ENCODE measurements at places on chromosomes 13 and 19.

DNA sequence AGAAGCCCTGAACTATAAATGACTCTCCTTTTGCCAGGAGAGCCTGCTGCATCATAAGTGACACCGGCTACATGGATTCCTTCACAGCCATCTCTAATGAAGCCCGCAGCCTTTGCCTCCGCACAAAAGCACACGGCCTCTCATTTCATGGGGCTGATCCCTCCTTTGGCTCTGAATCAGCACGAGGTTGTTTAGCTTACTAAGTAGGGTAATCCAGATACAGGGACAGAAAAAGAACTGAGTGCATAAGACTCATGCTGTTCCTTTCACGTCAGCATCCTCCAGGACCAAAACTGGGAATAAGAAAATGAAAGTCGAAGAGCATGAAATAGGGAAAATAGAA lies 136.3 kb downstream of the DCT start:
- DNase-seq = no peak

GRCh38 chr13:64420181-64420580 lies 2810.0 kb downstream of the PCDH9 start:
- DNase-seq = no peak

- peak; percentile 38 for DNase-seq
Measured at GRCh38 chr19:48290771-48291488, 21.0 kb downstream of the ZNF114 start.

DNA sequence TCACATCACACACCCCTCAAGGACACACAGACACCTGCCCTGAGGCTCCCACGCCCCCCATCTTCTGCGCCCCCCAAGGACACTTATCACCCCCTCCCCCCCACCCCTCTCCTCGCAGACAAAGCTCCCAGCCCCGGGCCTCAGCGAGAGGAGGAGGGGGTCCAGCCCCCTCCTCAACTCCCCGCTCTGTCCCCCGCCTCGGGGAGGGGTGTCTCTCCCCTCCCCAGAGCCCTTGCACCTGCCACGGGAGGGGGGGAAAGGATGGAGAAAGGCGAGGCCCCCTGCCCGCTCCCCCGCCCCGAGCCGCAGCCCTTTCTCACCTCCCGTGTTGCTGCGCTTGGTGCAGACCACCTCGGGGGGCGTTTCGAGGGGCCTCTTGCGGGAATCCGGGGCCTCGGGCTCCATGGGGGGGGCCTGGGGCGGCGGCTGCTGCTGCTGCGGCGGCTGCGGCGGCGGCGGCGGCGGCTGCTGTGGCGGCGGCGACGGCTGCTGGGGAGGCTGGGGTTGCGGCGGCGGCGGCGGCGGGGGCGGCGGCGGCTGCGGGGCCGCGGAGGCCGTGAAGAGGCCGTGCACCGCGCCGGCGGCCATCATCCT lies 621 bp downstream of the NOVA2 start:
- DNase-seq = no peak

GRCh38 chr19:4591320-4591719 lies 31.8 kb upstream of the SEMA6B start:
- DNase-seq = no peak

GRCh38 chr19:3547301-3547731 lies 8.3 kb downstream of the TEKTIP1 start:
- DNase-seq = no peak

GRCh38 chr13:95221971-95222732 lies 79.1 kb downstream of the ABCC4 start:
- DNase-seq = no peak

DNA sequence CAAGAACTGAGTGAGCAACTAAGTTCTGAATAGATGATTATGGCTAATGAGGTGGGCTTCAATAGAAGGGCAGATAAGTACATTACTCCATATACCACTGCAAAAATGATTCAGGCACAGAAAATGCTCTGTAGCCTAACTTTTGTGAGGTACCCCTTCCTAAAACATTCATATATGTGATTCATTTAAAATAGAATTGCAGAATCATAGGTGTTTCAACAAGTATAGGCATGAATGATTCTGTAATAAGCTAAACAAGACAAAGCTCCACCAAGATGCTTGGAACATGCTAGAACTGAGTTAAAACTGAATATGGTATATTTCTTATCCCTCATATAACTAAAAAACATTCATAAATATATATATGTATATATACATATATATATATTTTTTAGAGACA lies 12.1 kb downstream of the KBTBD7 start:
- no peak for DNase-seq

- no peak for DNase-seq
Measured at GRCh38 chr19:35753634-35754369, 3.0 kb downstream of the HSPB6 start.

DNA sequence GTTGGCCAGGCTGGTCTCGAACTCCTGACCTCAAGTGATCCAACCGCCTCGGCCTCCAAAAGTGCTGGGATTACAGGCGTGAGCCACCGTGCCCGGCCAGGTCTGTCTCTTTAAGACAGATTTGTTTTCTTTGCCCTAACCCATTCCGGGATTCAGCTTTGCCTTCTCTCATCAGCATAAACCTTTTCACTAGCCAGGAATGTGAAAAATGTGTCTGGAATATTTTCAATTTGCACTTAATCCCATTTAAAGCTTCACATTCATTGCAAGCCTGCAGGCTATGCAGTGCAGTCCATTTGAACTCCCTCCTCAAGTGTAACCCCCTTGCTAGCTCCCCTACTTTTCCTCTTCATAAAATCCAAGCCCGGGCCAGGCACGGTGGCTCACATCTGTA lies 880 bp upstream of the TMEM160 start:
- DNase-seq = no peak

GRCh38 chr13:28967029-28967915 lies 147.1 kb downstream of the MTUS2 start:
- no peak for DNase-seq
